ENCODE measurements at places on chromosomes 12 and 14. TPM values are rescaled to one million over a fixed set of nuclear protein-coding genes. Genes with fewer than 3 reads are reported as not detected.

SYT1 gene
- total RNA-seq, result 1.1 TPM

LALBA gene
- total RNA-seq, result not detected

KRT78 gene
- not detected for total RNA-seq

TEX22 gene
- total RNA-seq, result 0.14 TPM

MYRFL gene
- 0.40 TPM for total RNA-seq

GATC gene
- total RNA-seq, result 30.3 TPM

PRB2 gene
- not detected for total RNA-seq

TBX3 gene
- 0.53 TPM for total RNA-seq

GUCY2C gene
- not detected for total RNA-seq

SLC17A8 gene
- total RNA-seq, result not detected

HOXC11 gene
- total RNA-seq, result not detected

ZNF839 gene
- 9.4 TPM for total RNA-seq

EPS8 gene
- 31.3 TPM for total RNA-seq

HOXC6 gene
- total RNA-seq, result not detected

ADCY4 gene
- total RNA-seq, result 34.2 TPM

RPS6KL1 gene
- total RNA-seq, result 12.5 TPM

KCNC2 gene
- not detected for total RNA-seq

WDR20 gene
- 17.5 TPM for total RNA-seq

KRT73 gene
- not detected for total RNA-seq

GNB3 gene
- total RNA-seq, result 3.1 TPM

DPPA3 gene
- total RNA-seq, result not detected

SLC25A21 gene
- total RNA-seq, result 2.4 TPM

SLC5A8 gene
- not detected for total RNA-seq

COPS7A gene
- 34.7 TPM for total RNA-seq

CEP128 gene
- total RNA-seq, result 16.0 TPM

FKBP11 gene
- total RNA-seq, result 21.0 TPM

CLEC4C gene
- not detected for total RNA-seq

PTCSC3 gene
- total RNA-seq, result not detected

REP15 gene
- 6.6 TPM for total RNA-seq

GDF3 gene
- total RNA-seq, result 0.65 TPM

Data from thoracic aorta endothelial cell (primary cell).